ENCODE measurements at places on chromosomes 5 and 9. TPM values are rescaled to one million over a fixed set of nuclear protein-coding genes. Genes with fewer than 3 reads are reported as not detected.
A peak's percentile ranks its signal among the peaks of the same experiment; 100 is the strongest.

GRCh38 chr5:36507332-36507952 is 99.0 kb upstream of the SLC1A3 start:
- H3K36me3 ChIP-seq, result no peaks in the 10 kb centered on the region
- H3K4me3 ChIP-seq, result no peak overlapping the region
- DNase-seq, result peak; percentile 80
- H3K4me1 ChIP-seq, result no peaks in the 10 kb centered on the region

DNA sequence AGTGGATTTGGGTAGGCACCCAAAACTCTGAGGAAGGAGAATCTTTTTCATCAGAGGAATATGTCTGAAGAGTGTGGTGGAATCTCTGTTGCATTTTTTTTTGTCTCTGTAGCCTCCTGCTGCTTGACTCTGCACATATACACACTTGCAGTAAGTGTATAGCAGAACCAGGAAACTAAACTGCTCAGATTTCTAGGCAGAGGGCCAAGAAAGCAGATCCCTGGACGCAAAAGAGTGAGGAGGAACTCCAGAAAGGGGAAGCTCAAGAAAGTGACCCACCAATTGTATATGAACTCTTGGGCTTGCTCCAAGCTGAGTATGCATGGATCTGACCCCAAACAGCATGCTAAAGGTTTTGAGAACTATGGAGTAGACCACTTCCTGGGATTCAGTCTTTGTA is 181.8 kb downstream of the GADD45G start:
- H3K27me3 ChIP-seq, result no peaks in the 10 kb centered on the region
- peaks cover 11% of the 10 kb centered on the region for H3K4me1 ChIP-seq
- no peak overlapping the region for H3K4me3 ChIP-seq
- H3K36me3 ChIP-seq, result no peaks in the 10 kb centered on the region

GRCh38 chr5:153439130-153439529 is 51.3 kb upstream of the GRIA1 start:
- H3K4me1 ChIP-seq, result no peaks in the 10 kb centered on the region
- no peak overlapping the region for H3K4me3 ChIP-seq
- no peak overlapping the region for H3K27ac ChIP-seq
- no peaks in the 10 kb centered on the region for H3K27me3 ChIP-seq
- no peaks in the 10 kb centered on the region for H3K36me3 ChIP-seq
- DNase-seq, result no peak

GRCh38 chr5:149770236-149770635 is 40.1 kb downstream of the PPARGC1B start:
- no peak overlapping the region for H3K27ac ChIP-seq
- no peaks in the 10 kb centered on the region for H3K36me3 ChIP-seq
- no peaks in the 10 kb centered on the region for H3K27me3 ChIP-seq
- DNase-seq, result no peak
- H3K4me1 ChIP-seq, result no peaks in the 10 kb centered on the region

Gene TTC39B
- 49.2 TPM for total RNA-seq
